ENCODE measurements at places on chromosomes 1 and 21.

DNA sequence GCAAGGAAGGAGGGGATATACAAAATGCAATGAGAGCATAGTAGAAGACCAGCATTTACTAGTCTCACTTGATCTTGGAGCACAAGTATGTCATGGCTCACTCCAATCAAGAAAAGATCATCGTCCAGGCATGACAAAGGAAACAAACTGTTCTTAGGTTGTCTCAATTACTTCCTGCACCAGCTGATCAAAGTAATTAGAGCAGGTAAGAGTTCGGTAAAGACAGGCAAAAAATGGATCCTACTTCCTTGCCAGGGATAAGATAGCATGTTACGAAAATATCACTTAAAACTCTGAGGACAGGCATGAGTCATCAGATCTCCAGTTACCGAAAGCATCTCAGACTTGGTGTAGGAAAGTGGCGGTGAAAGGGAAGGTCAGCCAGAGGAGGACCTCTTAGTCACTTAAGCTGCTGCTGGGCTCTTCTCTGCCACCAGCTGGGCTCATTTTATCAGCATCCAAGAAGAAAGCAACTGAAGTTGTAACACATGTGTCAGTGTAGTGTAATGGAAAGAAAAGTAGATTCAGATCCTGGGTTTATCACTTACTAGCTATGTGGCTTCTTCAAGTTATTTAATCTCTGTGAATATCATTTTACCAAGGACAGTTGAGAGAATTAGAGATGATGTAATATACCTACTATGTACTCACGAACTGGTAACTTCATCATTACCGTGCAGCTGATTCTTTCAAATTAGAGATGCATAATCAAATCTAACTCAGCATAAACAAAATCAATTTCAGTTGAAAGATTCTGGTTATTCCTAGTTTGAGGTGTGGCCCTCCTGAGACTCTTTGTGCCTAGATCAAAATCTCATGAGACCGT, 46.8 kb downstream of the XCL1 start:
- no peak for DNase-seq

DNA sequence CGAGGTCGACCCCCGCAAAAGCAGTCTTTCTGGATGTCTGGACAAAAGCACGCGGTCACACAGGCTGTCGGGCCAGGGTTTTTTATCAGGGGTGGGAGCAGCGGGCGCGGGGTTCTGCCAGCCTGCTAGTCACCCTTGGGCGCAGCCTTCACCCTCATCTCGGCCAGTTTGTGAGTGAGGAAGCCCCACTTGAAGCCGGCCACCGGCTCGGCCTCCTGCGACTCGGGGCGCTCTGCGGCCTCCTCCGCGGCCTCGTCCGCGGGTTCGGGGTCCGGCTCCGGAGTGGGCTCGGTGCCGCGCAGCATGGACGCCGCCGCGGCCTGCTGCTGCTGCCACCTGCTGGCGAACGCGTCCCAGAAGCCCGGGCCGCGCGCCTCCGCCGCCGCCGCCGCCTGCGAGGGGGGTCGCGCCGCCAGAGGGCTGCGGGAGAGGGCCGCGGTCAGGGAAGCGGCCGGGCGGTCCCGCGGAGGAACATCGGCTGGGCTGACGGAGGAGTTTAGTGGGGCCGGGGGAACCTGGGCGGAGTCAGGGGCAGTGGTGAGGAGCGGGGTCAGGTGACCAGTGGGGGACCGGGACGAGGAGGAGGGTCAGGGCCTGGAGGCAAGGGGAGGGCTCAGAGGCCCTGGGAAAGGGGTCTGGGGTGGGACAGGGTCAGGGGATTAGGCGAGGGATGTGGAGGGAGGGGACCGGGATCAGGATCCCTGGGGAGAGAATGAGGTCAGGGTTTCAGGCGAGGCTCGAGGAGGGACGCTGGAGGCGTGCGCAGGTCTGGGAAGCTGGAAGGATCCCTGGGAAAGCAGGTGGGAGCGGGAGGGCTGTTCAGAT, 4.5 kb downstream of the C1orf232 start:
- peak; percentile 55 for DNase-seq

DNA sequence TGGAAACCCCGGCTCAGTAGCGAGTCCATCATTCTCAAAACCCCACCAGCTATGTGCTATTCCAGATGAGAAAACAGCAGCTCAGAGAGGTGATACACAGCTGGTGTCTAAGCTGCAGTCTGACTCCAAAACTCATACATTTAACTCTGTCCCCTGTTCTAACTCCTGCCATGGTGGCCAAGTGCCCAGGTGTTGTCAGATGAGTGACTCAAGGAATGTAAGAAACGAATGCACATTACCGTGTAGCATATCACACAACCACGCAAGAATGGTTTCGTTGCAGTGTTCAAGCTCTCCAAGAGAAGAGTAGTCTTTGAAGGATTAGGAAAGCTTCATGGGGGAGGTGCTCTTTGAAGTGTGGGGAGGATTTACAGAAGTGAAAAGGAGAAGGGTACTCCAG, 4.7 kb upstream of the XKR8 start:
- DNase-seq = no peak

- no peak for DNase-seq
Observed at GRCh38 chr1:6103111-6103853, 57.6 kb downstream of the KCNAB2 start.

DNA sequence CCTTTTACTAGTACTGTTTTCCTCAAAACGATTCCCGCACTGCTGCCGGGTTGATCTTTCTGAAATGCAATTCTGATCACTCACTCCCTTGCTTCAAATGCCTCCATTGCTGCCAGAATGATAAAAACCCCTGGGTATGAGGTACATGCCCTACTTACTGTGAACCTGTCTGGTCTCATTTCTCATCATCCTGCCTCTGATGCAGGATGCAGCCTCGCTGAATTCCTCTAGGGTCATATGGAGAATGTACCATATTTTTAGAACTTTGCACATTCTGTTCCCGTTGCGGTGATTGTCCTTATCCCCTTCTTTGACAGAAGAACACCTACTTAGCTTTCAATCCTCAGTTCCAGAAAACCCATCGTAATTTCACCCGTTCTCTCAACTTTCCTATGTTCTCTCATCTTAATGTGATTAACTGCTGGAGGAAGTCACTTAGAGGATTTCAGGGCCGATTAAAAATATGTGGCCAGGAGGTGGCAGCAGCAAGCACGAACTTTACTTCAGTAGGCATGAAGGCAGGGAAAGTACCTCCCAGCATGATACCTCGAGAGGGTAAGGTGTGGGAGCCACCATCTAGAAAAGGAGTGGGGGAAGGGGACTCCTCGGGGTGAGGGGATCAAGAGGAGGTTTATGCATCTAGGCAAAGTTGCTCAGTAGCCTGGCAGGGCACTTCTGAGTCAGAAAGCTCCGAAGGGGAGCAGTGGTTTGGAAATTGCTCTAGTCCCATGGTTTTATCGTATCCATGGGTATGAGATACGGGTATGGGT, 361.5 kb upstream of the ZP4 start:
- DNase-seq = peak; percentile 49

DNA sequence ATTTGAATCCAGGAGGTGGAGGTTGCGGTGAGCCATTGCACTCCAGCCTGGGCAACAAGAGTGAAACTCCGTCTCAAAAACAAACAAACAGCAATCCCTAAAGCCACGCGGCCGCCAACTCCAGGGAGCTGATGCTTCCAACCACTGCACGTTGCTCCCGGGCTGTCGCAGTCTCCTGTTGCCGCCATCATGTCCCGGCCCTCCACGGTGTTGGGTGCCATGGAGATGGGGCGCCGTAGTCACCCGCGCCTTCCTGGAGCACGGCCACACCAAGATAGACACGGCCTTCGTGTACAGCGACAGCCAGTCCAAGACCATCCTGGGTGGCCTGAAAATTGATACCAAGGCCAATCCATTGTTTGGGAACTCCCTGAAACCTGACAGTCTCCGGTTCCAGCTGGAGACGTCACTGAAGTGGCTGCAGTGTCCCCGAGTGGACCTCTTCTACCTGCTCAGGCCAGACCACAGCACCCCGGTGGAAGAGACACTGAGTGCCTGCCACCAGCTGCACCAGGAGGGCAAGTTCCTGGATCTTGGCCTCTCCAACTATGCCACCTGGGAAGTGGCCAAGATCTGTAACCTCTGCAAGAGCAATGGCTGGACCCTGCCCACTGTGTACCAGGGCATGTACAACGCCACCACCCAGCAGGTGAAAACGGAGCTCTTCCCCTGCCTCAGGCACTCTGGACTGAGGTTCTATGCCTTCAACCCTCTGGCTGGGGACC, 32.6 kb downstream of the SLC16A1 start:
- DNase-seq = no peak

- no peak for DNase-seq
Observed at GRCh38 chr21:41162096-41162495, 5.9 kb upstream of the BACE2 start.

GRCh38 chr1:154880671-154881070, 10.6 kb upstream of the KCNN3 start:
- DNase-seq = no peak

- DNase-seq = no peak
Observed at GRCh38 chr21:38082936-38083485, 166.8 kb upstream of the KCNJ6 start.

DNA sequence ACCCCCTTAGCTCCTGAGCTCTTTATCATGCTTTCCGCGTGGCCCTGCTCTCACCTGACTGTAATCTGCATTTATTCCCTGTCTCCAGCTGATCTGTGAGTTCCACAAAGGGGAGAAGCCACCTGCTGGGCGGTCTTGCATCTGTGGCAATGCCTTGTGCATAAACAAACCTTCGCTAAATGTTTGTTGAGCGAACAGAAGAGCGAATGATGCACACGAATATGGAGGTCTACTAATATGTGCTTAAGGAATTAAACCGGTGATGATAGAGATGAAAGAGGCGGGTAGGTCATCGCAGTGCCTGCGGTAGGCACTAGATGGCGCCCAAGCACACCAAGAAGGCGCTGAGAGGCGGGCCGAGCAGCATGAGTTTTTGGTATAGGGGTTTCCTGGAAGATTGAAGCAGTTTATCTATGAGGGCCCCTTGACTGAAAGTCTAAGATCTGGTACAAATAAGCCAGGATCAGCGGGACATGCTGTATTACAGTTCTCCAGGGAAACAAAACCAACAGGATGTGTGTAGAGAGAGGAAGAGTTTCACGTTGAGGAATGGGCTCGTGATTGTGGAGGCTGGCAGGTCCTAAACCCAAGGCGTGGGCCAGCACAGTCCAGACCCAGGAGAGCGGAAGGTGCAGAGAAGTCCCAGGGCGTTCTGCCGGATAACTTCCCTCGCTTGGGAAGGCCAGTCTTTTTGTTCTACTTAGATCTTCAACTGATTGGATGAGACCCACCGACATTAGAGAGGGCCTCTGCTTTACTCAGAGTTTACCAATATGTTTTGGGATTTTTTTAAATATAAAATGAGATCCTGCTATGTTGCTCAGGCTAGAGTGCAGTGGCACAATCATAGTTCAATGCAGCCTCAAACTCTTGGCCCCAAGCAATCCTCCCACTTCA, 34.7 kb downstream of the TOMM20 start:
- DNase-seq = no peak

DNA sequence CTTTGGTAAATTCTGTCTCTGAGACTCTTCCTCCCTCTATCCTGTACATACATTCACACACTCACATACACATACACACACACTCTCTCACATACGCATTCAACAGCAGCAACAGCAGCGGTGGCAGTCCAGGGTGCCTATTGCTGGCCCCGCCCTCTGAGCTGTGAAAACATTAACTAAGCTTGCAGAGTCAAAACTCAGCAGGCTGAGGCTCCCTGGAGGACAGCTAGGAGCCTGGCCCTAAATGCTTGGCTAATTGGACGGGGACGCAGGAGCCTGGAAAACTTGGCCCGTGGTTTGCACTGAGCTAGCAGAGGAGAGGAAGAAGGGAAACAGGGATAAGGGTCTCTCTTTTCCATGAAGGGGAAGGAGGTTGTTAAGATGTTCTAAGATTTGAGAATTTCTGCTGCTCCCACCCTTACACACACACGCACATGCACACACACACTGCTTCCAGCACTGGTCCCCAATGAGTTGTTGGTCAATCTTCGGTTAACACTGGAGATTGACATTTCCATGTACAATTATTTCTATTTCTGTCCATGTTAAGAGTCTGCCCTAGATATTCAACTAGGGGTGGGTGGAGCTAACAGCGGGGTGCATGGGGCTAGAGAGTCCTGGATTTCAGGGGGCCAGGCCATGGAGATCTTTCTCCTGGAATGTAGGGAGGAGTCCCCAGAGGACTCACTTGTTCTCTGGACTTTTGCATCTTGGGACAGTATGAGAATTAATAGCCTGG, 94.2 kb downstream of the PLXNA2 start:
- peak; percentile 41 for DNase-seq

DNA sequence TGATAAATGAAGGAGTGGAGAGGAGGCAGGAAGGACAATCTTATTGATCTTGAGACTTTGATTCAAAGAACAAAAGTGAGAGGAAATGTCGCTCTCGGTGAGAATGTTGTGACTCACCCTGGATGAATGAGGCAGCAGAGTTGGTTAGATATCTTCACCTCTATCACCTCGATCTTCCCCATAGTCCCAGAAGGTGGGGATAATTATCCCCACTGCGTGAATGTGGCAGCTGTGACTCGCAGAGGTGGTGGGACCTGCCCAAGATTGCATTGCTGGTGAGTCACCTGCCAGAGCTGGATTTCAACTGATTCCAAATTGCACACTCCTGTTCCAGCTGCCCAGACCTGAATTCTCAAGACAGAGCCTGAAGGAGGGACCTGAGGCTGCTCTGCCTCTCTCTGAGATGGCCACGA, 105.0 kb downstream of the MATN1 start:
- DNase-seq = no peak

GRCh38 chr1:201718346-201719202, 110.4 kb upstream of the IPO9 start:
- no peak for DNase-seq

DNA sequence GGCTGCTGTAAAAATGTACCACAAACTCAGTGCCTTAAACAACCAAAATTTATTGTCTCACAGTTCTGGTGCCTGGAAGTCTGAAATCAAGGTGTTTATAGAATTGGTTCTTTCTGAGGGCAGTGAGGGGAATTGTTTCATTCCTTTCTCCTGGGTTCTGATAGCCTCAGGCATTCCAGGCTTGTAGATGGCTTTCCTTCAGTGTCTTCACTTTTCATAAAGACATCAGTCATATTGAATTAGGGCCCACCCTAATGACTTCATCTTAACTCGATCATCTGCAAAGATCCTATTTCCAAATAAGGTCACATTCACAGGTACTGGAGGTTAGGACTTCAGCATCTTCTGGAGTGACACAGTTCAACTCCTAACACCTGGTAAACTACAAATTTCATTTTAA, 15.0 kb downstream of the CDKN2C start:
- no peak for DNase-seq

GRCh38 chr1:214604523-214604922, 1.5 kb downstream of the CENPF start:
- no peak for DNase-seq

DNA sequence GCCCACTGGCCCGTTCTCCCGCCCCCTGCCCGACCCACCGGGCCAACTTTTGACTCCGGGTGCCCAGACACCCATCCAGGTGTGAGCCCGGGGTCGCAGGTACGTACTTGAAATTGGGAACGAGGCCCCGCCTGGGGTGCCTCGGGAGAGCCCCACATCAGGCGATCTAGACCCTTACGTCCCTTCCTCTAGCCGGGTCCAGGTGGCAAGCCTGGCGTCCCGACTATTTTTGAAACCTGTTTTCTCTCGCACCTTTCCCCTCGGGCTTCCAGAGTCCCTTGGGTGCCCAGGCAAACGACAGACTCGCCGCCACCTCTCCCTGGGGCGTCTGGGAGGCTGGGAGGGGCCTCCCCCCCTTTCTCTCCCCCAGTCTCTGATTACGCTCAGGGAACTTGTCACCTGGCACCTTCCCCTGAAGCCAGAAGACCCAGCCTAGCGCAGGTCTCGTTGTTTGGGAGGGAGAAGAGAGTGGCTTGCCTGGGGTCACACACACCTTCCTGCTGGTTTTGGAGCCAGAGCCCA, 898 bp downstream of the LDLRAP1 start:
- no peak for DNase-seq

All from hindlimb muscle (tissue), 1 donor.